Putamen (tissue), 1 donor: ENCODE measurements at places on chromosomes 16 and 17.

DNA sequence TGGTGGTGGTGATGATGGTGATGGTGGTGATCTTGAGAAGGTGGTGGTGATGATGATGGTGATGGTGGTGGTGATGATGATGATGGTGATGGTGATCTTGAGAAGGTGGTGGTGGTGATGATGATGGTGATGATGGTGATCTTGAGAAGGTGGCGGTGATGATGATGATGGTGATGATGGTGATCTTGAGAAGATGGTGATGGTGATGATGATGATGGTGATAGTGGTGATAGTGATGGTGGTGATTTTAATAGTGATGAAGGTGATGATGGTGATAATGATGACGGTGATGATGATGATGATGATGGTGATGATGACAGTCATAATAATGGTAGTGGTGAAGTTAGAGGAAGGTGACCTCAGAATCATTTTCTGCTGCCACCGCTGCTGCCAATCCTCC lies 75.1 kb downstream of the MYH13 start:
- DNase-seq: no peak

- no peak for DNase-seq
Measured at GRCh38 chr16:10558305-10558704, 22.1 kb downstream of the EMP2 start.

DNA sequence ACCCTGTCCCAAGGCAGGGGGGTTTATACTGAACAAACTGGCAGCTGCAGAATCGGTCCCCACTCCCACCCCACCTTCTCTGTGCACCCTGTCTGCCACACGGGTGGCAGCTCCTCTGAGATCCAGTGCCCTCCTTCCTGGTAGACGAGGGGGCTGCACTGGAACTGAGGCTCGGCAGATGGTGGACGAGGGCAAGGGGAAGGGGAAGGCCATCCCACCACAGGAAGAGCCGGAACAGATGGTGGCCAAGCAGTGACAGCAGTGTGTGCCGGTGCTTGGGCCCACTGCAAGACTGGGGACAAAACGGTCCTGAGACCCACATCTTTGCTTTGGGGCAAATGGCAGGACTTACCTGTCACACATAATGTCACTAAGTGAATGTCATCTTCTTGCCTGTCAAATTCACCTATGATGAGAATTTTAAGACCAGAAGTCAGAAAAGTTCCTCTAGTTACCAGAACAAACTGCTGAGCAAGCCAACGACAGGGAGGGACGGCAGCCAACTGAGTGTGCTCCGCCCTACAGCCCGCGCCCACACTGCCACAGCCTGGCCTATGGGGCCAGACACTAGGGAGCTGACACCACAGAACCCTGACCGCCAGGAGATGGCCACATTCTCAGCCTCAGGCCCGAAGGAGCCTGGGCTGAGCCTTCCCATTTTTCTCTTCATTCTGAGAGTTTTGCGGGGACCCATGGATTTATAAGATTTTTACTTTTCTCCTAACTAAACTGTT lies 14.4 kb downstream of the NTAN1 start:
- peak; percentile 46 for DNase-seq

DNA sequence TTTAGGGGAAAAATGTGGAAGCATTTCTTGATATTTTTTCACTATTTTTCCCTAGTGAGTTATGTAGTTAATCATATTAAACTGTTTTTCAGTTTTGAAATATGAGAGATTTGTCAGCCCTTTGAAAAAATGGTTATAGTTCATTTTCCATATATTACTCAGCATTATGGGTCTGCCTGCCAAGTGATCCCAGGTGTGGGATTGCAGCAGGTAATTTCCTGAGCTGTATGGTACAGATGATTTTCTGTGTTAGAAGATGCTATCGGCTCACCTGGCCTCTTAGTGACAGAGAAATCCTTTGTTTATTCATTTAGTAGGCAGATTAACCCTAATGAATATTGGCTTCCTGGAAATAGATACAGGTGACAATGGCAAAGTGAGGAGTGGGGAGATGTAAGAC lies 275.1 kb upstream of the TBX2 start:
- DNase-seq: no peak

GRCh38 chr17:21508211-21508610 lies 132.1 kb downstream of the KCNJ12 start:
- DNase-seq: no peak

- no peak for DNase-seq
Measured at GRCh38 chr17:17498606-17499301, 2.6 kb upstream of the RASD1 start.

GRCh38 chr16:997440-998051 lies 16.0 kb downstream of the SOX8 start:
- peak; percentile 79 for DNase-seq

DNA sequence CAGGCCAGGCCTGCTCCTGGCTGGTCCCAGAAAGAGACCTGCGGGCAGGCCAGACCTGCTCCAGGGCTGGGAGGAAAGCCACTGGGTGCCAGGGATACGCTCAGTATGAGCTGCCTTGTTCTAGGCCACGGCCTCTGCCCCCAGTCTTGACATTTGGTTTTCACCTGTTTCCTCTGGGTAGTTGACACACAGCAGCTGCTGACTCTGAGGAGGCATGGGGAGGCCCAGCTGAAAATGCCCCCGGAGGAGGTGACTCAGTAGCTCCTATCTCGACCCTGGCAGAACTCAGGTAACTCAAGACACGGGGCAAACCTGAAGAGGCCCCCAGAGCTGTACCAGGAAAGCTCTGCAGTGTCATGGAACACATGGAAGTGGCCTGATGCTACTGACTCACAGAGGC lies 13.9 kb upstream of the ADGRG1 start:
- no peak for DNase-seq

DNA sequence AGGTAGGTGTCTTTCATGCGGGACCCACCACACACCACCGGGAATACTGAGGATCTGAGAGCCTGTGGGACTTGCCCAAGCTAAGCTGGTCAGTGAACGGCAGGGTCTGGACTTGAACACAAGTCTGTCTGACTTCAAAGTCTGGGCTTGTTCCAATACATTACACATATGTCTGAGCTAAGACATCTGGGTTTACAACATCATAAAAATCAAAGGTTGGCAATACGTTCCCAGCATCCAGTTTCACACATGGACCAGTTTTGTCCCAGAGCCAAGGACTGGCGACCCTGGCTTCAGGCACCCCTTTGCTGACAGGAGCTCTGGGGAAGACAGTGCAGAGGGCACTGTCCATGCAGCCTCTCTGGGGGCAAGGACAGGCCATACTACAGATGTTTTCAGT lies 27.9 kb upstream of the AXIN2 start:
- DNase-seq: no peak

- no peak for DNase-seq
Measured at GRCh38 chr17:27976331-27976730, 66.1 kb upstream of the NLK start.

- DNase-seq: no peak
Measured at GRCh38 chr17:2852221-2852620, 56.0 kb downstream of the RAP1GAP2 start.

- DNase-seq: no peak
Measured at GRCh38 chr17:37429453-37429852, 22.8 kb downstream of the TADA2A start.

GRCh38 chr16:28061352-28062101 lies 2.0 kb downstream of the GSG1L start:
- DNase-seq: no peak

GRCh38 chr16:20944861-20945574 lies 44.4 kb downstream of the LYRM1 start:
- DNase-seq: no peak

DNA sequence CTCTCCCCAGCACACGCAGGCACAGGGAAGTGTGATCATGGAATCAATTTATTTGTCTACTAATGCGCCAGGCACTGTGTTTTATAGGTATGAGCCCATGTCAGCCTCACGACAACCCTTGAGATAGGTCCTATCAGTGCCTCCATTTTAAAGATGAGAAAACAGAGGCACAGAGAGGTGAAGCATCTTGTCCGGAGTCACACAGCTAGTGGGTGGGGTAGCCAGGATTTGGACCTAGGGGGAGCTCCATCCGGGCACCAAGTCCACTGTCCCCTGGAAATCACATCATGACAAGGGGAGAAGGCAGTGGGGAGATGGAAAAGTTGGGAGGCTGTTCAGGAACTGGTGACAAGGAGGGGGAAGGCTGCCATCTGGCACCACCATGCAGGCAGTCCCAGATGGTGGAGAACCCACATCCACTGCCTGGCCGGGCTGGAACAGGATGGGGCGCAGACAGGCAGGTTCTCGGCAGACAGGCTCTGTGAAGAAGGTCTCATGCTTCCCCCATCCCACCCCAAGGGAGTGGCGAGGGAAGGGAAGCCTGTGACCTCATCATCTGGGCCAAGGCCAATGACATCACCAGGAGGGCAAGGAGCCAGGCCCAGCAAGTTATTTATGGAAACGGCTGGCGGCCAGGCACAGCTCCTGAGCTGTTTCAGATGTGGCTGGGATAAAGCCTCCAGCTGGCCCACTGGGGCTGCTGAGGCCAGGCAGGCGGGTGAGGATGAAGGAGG lies 126.0 kb upstream of the SDK2 start:
- DNase-seq: peak; percentile 68

DNA sequence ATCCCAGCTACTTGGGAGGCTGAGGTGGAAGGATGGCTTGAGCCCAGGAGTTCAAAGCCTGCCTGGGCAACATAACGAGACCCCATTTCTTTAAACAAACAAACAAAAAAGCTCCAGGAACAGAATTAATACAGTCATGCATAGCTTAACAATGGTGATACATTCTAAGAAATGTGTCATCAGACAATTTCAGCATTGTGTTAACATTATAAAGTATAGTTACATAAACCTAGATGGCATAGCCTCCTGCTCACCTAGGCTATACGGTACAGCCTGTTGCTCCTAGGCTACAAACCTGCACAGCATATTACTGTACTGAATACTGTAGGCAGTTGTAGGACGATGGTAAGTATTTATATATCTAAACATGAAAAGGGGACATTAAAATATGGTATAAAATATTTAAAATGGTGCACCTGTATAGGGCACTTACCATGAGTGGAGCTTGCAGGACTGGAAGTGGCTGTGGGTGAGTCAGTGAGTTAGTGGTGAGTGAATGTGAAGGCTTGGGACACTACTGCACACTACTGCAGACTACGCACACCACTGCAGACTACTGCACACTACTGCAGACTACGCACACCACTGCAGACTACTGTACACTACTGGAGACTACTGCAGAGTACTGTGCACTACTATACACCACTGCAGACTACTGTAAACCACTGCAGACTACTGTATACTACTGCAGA lies 74.6 kb downstream of the TMC6 start:
- no peak for DNase-seq

DNA sequence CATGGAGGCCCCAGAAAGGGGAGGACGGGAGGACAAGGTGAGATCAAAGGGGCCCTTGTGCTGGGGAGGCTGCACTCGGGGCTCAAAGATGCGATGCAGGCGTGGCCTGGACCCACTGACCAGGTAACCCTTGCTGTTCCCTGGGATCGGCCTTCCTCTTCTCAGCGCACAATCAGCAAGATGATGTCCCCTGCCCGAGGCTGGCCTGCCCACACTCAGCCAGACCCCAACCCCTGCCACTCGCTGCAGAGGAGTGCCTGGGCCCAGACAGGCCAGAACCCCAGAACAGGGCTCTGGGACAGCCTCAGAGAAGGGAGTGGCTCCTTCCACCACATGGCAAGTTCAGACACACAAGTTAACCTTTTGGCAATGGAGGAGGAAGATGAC lies 14.8 kb downstream of the KIFC3 start:
- no peak for DNase-seq

- no peak for DNase-seq
Measured at GRCh38 chr16:57600048-57600835, 28.2 kb upstream of the ADGRG1 start.

GRCh38 chr17:27520491-27521185 lies 64.4 kb downstream of the KSR1 start:
- DNase-seq: peak; percentile 86

DNA sequence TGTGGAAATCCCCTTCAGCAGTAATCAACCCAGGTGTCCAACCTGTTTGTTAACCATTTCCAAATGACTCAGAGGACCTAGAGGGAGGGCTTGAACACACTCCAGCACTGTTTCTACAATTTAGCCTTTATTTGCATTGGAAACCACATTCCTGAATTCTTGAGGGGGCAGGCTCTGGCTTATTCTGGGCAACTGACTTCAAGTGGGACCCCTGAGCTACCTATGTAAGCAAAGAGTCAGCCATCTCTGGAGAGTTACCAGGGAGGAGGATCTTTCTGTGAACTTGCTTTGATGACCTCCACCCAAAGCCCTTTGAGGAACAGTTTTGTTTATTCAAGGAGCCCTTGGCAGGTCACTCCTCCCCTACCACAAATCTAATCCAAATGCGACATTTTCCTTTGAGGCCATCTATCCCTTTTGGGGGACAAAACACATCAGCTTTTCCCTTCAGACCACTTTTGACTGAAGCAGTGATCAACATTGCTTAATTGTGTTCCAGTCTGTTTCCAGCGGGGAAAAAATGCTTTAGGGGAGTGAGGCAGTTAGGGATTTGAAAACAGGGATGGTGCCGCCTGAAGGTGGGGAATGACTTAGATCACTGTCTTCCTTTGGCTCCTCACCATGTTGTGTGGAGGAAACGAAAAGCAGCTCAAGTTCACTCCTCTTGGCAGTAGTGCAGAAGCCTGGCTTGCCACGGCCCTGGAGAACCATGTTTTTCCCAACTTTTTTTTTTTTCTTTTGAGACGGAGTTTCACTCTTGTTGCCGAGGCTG lies 46.2 kb downstream of the TUBD1 start:
- no peak for DNase-seq

- DNase-seq: no peak
Measured at GRCh38 chr17:63978272-63979200, 5.8 kb upstream of the SCN4A start.

DNA sequence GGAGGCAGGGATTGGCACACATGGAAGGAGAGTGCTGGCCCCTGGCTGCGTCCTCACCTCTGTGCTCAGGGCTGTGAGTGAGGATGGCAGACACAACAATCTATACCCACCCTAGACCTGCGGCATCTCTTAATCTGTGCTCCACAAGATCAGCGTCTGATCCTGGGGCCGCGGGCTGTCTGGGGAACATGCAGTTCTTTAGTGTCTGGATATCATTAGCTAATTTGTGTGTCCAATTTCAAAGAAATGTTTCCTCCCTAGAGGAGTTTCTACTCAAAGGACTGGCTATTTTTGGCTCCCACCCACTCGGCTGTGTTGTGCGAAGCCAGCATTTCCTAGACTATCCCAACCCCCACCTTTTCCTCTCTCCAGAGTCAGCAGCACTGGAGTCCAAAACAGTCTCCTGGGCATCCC lies 93.8 kb downstream of the GRIN2A start:
- DNase-seq: no peak

DNA sequence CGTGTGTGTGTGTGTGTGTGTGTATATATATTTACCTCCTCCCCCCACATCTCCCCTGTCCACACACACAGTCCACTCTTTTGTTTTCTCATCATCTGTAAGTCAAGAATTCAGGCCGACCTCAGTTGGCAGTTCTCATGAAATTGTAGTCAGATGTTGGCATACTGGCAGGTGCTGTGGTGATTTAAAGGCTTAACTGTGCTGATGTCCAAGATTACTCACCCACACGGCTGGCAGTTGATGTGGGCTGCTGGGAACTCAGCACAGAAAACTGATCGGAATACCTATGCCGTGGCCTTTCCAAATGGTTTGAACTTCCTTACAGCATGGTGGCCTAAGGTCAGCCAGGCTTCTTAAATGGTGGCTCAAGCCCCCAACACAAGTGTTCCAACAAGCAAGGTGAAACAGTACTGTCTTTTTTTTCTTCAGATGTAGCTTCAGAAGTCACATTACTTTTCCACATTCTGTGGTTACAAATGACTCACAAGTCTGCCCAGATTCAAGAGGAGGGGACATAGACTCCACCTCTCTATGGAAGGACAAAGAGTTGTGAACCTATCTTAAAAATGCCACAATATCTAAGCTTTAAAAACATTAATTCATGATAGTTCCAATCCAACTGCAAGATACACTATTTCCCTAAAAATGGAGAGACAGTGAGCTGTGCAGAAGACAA lies 198.5 kb upstream of the HS3ST4 start:
- no peak for DNase-seq
